ENCODE measurements at places on chromosomes 3 and 15.
A peak's percentile ranks its signal among the peaks of the same experiment; 100 is the strongest.

GRCh38 chr3:30631243-30631904 lies 25.0 kb downstream of the TGFBR2 start:
- DNase-seq, result no peak

DNA sequence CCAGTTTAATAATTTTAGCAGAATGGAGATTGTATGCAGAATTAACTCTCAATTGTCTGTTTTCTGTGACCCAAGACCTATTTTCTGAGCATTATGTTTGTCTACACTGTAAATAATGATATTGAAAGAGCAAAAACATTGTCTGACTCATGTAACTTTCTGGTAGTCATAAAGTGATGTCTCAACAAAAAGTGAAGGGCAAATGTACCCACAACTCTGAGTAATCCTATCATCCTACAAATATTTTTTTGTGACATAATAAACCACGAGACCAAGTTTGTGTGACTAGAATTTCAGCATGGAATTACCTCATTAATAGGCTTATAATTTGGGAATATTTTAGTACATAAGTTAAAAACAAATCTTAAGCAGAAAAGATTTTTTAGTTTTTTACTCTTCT lies 15.4 kb upstream of the ABHD10 start:
- no peak for DNase-seq

DNA sequence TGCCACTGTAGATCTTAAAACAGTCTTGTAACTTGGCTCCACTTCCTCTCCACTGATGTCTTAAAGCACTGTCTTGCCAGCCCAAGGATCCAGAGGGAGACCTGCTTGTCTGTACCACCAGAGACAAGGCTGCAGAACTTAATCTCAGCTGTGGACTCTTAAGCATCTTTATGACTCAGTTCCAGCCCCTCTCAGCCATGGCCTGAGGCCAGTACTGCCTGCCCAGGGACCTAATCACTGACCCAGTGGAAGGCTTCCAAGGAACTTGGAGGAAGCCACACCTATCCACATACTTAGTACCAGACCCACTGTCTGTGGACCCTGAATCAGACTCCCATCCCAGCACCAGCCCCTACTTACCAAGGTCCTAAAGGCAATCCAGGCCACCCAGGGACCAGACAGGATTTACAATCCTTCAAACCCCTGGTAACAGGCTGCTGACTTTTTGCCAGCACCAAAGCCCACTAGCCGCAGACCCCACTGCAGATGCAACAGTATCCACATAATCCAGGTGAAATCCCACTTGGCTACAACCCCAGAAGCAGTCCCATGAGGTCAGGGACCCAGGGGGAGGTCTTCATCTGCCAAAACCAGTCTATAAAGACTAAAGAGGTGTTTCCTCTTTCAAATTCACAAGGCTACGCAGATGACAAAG lies 41.9 kb upstream of the PRR20G start:
- no peak for DNase-seq

- DNase-seq, result no peak
These were observed 158.4 kb upstream of the CCDC54 start for GRCh38 chr3:107218864-107219269.

GRCh38 chr3:103976931-103977339 lies 1389.8 kb upstream of the ALCAM start:
- no peak for DNase-seq

GRCh38 chr3:139199421-139200010 lies 144.3 kb upstream of the MRPS22 start:
- DNase-seq, result no peak

DNA sequence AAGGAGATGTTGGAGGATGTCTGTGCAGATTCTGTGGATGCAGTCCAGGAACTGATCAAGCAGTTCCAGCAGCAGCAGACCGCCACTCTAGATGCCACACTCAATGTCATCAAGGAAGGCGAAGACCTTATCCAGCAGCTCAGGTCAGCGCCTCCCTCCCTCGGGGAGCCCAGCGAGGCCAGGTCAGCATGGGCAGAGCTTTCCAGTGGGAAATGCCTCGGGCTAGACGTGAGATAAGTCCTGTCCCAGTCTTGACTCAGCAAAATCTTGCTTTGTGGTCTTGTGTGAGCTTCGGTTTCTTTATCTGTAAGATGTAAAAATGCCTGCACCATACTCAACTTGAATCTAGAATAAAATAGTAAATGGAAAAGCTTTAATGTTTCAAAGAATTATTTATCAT lies 335.1 kb upstream of the UMPS start:
- no peak for DNase-seq

DNA sequence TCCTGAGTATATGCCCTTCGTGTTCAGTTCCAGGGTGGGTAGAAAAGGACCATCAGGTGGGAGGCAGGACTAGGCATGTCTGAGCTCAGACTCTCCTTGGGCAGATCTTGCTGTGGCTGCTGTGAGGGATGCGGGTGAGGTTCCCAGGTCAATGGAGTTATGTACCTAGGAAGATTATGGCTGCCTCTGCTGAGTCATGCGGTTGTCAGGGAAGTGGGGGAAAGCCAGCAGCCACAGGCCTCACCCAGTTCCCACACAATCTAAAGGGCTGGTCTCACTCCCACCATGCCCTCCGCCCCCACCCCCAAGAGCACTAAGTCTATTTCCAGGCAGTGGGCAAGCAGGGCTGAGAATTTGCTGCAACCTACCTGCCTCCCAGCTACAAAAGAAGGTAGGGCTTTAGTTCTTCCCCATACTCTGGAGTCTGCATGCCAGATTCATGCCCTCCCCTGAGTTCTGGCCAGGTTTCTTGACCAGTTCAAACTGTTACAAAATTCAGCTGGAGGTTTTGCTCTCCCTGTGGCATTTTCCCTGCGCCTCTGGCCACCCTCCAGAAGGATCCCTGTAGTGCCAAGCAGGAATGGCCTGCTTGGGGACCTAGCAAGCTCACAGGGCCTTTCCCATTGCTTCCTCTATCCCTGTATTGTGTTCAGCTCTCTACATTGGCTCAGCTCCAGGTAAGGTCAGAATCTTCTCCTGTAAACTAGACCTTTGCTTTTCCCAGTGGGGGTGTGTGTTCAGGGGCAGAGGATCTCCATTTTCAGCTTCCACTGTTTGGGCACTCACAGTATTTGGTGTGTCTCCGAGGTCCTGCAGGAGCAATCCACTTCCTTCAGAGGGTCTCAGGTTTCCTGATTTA lies 12.7 kb upstream of the TMCO5A start:
- DNase-seq, result no peak

GRCh38 chr15:39593656-39594445 lies 13.0 kb downstream of the THBS1 start:
- DNase-seq, result no peak

- peak; percentile 19 for DNase-seq
These were observed 775 bp downstream of the C3orf33 start for GRCh38 chr3:155805204-155805801.

DNA sequence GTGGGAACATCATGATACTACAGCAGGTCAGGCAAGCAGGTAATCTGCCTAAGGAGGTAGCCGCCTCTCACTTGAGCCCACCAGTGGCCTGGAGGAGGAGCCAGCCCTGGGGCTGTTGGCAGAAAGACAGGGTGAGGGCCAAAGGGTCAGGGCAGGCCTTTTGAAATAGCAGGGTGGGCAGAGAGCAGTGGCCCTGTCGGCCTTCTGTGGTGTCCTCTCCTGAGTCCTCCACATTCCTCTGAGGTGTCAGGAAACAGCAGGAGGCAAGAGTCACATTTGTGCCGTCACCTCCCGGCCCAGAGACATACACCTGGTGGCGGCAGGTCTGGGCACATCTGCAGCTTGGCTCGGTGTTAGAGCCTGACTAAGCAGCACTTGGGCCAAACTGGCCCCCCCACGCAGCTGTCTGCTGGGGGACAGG lies 3.9 kb upstream of the BNC1 start:
- no peak for DNase-seq

- DNase-seq, result no peak
These were observed 43.7 kb upstream of the ADPGK start for GRCh38 chr15:72827226-72827625.

DNA sequence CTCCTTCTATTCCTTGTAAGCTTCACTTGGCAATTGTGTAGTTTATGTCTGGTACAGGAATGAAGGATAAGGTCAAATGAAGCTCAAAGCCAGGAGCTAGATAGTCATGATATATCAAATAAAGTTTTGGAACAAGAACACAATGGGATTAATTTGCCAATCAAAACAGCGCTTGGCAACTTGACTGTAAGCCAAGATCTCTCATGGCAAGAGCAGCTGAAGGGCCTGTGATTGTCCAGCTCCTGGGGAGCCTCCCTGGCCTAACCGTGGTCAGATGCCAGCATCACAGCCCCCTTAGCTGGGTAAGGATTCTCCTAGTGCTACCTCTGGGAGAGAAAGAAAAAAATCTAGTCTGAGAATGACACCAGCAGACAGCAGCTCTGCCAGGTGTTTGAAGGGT lies 97.2 kb downstream of the LIPC start:
- DNase-seq, result no peak

GRCh38 chr3:193829781-193830180 lies 236.8 kb downstream of the OPA1 start:
- peak; percentile 41 for DNase-seq

- DNase-seq, result no peak
These were observed 199.1 kb upstream of the ZPLD1 start for GRCh38 chr3:102235679-102236078.

DNA sequence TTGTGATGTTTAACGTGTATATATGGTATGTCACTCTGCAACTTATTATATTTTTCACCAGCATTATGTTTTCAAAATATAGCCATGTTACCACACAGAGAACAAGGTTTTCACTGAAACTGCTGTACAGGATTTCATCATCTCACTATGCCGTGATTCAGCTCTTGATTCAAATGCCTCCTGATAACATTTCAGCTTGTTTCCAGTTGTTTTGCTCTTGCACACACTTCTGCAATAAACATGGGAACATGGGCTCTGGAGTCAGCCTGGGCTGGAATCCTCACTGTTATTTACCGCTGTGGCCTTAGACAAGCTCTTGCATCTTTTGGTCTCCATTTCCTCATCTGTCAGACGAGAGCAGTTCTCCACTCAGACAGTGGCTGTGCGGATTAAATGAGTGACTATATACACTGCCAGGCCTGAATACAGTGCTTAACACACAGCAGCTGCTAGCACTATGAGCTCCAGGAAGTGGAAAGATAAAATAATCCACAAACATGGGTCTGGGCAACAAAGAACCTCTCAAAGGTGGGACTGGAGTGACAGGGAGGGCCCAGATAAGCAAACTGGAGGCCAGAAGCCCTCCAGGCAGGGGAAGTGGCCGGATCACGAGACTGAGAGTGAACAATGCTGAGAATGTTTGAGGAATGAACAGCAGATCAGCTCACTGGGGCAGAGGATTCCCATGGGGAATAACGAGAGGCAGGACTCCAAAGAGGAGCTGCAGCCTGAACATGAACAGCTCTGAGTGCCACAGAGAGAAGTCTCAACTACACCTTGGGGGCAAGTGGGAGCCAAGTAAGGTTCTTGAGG lies 17.7 kb downstream of the NTRK3 start:
- DNase-seq, result no peak
